NCI-H82 (cell line): ENCODE measurements at places on chromosomes 11 and 22.

GRCh38 chr11:91470656-91471055 lies 754.0 kb upstream of the FAT3 start:
- no peak for DNase-seq

GRCh38 chr11:120108154-120108784 lies 29.6 kb downstream of the TRIM29 start:
- DNase-seq = peak; percentile 78

DNA sequence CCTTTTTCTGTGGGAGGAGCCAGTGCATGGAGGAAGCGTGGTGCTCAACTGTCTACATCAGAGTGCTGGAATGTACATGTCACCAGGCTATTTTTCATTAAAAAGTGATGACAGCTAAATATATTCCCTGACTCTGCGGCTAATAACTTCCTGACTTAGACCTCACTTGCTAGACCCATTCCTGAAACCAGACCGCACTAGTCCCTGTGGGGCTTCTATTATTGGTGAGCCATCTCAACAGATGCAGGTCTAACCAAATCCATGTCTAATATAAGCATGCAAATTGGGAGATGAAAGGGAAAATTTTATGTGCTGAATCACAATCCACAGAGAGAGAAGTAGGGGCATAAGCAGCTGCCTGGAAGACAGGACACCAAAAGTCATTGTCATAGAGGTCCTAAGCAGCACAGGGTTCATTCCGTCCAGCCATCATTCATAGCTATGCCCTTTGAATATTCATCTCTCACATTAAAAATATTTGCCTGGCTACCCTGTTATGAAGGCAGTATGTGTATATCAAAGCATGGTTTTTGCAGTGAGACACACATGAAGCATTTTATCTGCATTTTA lies 110.9 kb upstream of the BLID start:
- DNase-seq = no peak

DNA sequence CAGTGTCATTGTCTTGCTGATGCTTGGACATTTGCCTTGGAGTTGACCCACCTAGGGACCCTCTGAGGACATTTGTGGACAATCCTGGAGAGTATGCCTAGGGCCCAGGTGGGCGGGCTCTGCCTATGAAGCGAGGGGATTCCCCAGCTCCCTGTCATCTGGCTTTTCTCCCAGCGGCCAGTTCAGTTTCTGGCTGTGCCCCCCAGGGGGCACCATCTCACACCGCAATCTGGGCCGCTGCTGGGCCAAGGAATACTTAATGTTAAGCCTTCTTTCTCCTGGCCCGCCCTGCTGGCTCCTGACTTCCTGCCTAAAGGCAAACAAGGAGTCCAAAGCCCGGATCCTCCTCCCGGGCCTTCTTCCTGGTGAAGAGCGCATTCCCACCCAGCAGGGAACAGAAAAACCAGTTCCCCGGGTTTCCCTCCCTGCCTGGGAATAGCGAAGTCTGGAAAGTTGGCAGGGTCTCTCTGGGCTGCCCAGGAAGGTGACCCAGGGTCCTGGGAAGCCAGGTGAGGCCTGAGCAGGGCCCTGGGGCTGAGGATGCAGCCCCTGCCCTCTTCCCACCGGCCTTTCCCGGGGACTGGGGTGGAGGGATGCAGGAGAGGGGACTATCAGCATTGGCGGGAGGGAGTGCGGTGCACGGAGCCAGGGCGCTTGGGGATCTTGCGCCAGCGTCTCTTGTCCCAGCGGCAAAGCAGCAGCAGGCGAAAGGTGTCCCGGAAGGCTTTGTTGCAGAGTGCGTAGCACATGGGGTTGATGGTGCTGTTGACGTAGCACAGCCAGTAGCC lies 11.9 kb downstream of the CHRM1 start:
- peak; percentile 93 for DNase-seq

DNA sequence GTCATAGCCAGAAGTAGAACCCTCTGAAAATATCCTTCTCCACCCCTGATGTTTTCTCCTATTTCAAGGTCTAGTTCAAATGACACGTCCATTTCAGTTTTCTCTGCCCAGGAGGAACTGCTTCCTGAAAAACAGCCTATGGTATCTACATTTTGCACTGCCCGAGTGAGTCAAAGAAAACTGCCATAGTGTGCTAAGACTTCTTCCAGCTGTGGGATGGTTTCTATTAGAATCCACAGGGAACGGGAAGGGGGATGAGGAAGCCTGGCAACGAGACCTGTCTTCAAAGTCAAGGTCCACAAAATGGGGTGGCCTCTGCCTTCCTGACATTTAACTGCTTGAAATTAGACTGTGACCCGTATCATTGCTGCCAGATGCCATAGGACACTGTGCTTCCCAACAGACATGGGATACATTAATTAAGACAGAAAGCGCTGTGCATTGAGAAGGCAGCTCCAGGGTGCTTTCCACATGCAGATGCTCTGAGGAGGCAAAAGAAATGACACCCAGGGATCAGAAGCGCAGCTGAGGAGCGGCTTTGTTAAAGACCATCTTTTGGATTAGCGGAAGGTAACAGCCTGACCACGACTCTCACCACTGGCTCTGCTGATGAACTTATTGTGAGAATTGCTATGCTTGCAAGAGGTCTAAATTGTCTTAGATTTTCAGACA lies 39.4 kb upstream of the NUP50 start:
- DNase-seq = peak; percentile 23

- no peak for DNase-seq
These were observed 11.0 kb upstream of the GRAMD4 start for GRCh38 chr22:46609175-46609690.
